ENCODE measurements at places on chromosomes 7 and 10.

DNA sequence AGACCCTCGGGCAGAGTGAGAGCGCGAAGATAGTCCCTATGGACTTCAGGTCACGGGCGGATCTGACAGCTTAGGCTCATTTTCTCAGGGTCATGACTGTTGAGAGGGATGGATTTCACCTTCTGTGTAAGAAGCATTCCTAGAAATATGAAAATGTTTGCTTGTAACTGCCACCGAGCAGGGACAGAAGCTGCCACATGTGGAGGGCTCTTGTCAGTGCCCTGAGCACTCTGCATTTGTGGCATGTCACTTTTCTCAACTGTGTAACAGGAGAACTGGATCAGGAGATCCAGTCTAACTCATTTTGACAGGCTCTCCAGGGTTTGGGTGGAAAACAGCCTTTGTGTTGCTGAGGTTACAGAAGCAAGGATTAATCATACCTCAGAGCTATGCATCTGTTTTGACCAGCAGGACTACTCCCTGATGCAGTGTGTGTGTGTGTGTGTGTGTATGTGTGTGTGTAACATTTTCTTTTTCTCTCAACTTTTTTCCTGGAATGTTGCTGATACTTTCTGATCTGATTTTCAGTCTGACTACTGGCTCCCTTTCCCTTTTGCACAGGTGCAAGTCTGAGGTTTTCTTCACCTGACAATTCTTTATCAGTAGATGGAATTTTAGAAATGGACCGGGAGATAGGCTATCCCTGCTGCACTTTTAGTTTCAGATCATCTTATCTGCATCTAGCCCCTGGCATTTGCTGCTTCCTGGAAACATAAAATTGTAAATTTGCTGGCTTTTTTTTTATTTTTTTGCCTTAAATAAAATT lies 183.3 kb downstream of the STK31 start:
- DNase-seq = no peak

DNA sequence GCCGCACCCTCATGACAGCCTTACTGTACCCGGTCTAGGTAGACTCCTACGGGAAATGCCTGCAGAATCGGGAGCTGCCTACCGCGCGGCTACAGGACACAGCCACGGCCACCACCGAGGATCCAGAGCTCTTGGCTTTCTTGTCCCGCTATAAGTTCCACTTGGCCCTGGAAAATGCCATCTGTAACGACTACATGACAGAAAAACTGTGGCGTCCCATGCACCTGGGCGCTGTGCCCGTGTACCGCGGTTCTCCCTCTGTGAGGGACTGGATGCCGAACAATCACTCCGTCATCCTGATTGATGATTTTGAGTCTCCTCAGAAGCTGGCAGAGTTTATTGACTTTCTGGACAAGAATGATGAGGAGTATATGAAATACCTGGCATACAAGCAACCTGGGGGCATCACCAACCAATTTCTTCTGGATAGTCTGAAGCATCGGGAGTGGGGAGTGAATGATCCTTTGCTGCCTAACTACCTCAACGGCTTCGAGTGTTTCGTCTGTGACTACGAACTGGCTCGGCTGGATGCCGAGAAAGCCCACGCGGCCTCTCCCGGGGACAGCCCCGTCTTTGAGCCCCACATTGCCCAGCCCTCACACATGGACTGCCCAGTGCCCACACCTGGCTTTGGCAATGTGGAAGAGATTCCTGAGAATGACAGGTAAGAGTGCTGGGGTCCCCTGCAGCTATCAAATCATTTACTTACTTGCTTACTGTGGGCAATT lies 8.5 kb upstream of the CHCHD1 start:
- no peak for DNase-seq

GRCh38 chr10:78931321-78932053 lies 137.3 kb upstream of the ZMIZ1 start:
- no peak for DNase-seq

DNA sequence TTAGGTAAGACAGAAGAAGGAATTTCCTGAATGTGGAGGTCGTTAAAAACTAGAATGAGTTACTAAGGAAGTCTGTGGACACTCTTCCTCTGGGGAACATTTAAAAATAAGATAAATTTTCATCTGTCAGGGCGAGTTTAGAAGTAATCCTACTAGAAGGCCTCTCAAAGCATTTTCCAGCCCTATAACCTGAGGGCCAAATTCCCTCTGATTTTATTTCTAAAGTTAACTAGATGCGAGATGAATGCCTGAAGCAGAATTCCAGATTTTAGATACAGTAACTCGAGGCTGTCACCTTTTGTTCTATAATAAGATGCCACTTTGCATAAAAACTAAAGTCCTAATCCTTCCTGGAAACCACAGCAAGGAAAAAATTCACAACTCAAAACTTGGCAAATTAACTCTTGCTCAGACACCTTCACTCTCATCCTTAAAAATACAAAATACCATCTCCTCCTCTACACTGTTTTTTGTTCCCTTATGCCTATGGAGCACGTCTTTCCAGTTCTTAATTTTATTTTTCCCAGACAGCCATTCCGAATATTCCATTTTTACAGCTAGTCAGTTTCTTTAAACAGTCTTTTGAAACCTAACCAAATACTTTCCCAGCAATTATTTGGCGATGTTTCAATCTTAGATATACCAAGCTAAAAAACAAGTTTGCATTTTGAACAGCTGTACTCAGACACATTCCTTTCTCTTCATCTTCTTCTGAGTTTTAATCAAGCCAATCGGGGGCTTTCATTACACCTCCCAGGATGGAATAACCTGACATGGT lies 420.7 kb upstream of the NFE2L3 start:
- DNase-seq = no peak

DNA sequence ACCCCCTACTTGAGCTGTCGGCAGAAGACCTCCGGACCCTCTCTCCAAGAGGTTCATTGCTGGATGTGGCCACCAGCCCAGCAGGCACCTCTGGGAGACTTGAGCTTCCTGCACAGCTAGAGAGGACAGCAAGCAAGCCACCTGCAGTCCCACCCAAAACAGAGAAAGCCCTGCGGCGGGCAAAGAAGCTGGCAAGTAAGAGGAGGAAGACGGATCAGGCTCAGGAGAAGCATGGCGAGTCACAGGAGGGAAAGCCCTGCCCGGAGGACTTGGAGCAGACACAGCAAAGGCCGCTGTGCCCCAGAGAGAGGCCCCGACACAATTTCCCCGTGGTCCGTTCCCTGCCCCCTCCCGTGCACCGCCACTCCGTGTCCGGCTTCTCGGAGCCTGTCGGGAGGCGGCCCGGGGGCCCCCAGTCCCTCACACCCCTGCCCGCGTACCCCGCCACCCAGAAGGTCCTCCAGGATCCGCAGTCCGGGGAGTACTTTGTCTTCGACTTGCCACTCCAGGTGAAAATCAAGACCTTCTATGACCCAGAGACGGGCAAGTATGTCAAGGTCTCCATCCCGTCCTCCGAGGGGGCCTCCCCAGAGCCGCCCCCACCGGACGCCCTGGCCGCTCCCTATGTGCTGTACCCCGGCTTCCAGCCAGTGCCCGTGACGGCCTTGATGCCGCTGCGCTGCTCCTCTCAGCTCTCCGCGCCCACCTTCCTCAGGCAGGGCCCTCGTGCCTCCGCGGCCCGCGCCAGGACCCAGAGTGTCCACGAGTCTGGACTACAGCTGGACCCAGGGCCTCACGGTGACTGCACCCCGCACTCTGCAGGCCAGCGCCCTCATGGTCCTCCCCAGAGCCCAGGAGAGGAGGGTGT lies 27.2 kb downstream of the C10orf71 start:
- DNase-seq = no peak

DNA sequence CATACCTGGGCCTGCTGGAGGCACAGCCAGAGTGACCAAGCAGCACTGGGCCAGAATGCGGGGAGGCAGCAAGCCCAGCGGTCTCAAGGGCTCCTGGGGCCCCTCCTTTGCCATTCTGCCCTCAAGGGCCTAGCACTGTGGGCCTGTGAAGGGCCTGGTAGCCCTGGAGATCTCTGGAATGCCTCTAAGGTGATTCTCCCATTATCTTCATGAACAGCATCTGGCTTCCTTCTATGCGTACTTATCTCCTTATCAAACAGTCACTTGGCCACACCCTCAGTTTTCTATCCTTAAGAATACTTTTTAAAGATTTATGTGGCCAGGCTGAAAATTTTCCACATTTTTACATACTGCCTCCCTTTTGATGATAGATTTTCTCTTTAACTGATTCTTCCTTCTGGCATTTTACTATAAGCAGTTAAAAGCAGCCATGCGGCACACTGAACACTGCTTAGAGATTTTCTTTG lies 67.5 kb upstream of the CCNY start:
- no peak for DNase-seq

GRCh38 chr10:62034096-62034640 lies 132.7 kb downstream of the ARID5B start:
- no peak for DNase-seq

DNA sequence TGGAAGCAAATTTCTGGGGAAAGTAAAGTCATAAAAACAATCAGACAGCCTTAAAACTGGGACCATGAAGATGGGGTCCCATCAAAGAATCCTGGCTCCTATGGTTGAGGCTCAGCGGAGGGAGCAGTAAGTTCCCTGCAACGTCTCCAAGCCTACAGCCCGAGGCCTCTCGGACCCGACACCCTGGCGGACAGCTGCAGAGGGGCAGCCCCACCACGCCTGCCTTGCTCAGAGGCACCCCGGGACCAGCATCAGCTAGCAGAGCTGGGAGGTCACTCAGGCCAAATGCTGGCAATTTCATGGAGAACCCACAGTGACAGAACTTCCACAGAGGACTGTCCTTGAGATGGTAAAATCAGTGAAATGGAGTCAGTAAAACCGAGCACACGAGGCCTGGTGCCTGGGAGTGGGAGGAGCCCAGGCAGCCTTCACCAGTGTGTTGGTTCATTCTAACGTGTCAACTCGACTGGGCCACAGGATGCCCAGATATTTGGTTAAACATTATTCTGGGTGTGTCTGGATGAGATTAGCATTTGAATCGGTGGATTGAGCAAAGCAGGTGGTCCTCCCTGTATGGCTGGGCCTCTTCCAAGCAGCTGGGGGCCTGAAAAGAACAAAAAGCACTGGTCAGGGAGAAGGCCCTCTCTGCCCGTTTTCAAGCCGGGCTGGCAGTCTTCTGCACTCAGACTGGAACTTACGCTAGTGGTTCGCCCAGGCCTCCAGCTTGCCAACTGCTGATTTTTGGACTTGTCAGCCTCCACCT lies 96.2 kb upstream of the INSIG1 start:
- no peak for DNase-seq

DNA sequence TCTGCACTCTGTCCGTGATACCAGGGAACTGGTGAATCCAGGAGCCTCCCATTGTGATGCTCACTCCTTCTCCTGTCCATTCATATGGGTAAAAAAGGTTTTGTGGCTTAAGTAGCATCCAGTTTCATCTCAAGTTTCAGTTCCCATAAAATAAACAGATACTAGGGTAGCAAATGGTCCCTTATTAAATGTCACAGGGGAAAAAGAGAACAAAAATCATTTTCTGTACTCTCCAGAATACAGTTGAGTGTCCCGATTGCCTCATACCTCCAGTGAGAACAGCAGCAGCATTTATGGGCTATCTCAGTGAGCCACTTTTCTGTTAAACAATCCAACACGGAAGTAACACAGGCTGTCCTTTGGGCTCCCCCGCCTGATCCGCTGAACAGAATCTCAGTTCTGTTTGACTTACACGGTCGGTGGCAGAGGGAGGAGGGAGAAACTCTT lies 179.6 kb downstream of the CELF2 start:
- no peak for DNase-seq

GRCh38 chr10:31754803-31755624 lies 173.6 kb downstream of the ARHGAP12 start:
- DNase-seq = no peak

- DNase-seq = peak; percentile 60
Observed at GRCh38 chr10:109978481-109978880, 29.3 kb upstream of the ADD3 start.

GRCh38 chr7:128129224-128129864 lies 98.1 kb upstream of the LRRC4 start:
- DNase-seq = no peak
